ENCODE measurements at places on chromosomes 12 and 14.

DNA sequence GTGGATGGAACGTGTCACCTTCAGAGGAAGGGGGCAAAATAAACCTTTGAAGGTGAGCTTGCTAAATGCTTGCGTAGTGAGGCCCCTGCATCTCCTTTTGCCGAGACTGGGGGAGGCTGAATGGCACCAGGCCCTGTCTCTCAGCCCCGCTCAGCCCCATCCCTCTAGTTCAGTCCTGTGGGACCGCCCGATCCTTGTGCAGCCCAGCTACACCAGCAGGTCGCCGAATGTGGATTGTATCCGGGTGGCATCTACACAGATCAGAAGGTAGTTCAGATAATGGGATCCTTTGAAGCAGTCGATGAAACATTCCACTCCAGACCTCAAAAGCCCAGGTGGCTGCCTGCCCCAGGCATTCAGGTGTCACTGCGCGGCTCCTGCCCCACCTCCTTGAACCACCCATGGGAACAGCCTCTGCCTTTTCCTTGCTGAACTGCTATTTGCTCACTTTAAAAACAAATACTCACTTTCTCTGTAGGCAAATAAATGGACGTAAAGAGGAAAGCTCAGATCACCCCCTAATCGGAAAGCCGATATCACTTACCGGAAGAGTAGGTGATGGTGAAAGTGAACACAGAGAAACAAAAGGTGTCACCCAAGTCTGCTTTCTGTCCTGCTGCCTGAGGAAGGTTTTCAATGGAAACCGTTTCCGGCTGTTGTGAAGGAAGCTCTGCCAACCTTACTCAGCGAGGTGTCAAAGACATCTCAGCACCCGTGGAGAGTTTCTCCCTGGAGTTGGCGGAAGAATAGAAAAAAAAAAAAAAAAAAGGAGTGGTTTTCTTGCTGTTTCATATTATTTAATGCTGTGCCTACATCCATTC lies 100.3 kb upstream of the NCOR2 start:
- DNase-seq = no peak

DNA sequence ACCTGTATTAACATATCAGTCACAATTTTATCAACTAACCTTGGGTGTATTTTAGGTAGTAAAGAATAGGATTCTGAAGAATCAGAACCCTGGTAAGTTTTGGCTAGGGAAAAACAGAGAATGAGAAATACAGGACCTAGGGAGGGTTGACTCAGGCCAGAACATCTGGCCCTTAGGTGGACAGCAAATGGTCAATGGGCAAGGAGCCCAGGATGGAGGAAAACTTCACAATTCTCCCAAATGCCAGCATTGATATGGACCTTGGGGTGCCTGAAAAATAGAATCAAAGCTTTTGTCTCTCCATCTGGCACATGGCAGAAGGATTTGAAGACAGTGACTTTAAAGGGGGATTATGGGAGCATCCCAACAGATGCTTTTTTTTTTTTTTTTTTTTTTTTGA lies 32.7 kb upstream of the PRPF39 start:
- DNase-seq = no peak

DNA sequence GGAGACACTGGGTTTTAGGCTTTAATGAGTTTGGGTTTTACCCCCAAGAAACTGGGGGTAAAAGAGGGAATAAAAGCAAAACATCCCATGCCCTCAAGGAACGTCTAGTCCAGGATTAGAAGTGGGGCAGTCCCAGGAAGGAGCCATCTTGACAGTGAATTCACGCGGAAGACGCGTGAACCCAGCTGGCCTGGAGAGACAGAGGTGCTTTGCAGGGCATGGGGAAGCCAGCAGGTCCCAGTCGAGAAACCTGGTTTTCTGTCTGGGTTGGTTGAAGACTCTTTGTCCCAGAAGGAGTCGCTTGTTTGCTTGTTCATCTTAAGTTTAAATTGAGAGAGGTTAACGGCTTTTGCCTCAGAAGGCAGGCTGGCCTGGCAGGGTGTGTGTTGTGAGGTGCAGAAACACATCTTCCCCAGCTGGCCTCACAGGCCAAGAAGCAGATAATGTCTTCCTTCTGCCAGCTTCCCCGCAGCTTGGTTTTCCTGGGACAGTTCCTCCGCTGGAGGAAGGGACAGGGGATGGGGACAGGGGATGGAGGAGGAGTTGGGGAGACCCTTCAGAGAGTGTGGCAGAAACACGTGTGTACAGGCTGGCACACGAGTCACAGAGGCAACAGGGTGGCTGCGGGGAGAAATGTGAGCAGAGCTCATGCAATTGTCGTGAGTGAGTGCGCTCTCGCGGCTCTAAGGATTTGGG lies 18.5 kb upstream of the CD9 start:
- no peak for DNase-seq

DNA sequence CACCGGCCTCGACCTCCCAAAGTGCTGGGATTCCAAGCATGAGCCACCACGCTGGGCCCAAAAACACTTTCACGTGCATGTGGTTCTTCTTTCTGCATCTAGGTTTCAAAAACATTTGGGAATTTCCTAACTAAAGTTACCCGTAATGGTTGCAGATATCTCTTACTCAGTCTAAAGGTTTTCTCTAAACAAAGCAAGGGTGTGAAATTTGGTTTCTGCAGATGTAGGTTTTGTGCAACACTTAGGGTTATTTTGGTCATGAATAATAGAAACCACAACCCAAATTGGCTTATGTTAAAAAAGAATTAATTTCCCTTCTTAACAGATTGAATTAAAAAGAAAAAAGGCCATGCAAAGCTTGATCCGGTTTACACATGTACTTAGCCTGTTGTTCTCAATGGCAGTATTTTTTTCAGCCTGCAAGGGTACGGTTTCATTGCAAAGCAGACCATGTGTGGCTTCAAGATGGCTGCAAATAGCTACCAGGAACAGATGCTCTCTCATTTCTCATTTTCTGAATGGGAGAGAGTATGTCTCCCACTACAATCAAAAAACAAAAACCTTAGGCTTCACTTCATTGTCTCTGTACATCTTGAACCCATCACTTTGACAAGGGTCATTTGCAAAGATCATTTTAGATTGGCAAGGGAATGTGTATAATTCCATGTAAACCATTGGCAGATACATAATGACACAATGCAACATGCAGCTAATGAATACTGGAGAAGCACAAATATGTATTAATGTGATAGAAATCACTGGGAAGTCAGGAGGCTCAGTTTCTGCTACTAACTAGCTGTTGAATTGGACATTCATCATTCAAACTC lies 491.2 kb upstream of the FLRT2 start:
- no peak for DNase-seq

GRCh38 chr12:7068240-7068993 lies 7.9 kb downstream of the C1S start:
- DNase-seq = no peak

Measured in DMS 273 treated with DMSO at 0.1 percent for 48 hours (cell line).